ENCODE measurements at places on chromosomes 13 and 19.

DNA sequence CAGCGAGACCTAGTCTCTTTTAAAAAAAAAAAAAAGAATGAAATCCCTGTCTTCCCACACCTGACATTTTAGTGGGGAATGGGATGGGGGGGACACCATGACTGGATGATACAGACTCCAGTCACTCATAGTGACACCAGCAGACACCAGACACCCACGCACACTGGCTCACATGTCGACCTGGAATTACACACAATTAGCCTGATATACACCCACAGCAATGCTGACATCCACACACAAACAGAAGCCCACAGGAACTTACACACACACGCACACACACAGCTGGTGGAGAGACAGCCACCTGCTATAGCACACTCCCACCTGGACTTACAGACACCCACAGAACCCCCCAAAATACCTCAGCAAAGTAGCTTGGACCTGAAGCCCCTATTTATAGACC, 8.3 kb upstream of the NANOS3 start:
- no peak for DNase-seq

DNA sequence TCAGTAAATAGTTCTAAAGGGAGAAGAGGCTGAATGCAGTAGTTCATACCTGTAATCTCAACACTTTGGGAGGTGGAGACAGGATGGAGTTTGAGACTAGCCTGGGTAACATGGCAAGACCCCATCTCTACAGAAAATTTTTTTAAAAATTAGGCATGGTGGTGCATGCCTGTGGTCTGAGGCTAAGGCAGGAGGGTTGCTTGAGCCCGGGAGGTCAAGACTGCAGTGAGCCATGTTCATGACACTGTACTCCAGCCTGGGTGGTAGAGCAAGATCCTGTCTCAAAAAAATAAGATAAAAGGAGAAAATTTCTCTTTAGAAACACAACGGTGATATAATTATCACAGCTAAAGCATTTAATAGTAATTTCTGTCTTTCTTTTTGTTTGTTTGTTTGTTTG, 57.1 kb downstream of the SIPA1L3 start:
- no peak for DNase-seq

GRCh38 chr19:35507561-35507960, 5.9 kb downstream of the DMKN start:
- no peak for DNase-seq

DNA sequence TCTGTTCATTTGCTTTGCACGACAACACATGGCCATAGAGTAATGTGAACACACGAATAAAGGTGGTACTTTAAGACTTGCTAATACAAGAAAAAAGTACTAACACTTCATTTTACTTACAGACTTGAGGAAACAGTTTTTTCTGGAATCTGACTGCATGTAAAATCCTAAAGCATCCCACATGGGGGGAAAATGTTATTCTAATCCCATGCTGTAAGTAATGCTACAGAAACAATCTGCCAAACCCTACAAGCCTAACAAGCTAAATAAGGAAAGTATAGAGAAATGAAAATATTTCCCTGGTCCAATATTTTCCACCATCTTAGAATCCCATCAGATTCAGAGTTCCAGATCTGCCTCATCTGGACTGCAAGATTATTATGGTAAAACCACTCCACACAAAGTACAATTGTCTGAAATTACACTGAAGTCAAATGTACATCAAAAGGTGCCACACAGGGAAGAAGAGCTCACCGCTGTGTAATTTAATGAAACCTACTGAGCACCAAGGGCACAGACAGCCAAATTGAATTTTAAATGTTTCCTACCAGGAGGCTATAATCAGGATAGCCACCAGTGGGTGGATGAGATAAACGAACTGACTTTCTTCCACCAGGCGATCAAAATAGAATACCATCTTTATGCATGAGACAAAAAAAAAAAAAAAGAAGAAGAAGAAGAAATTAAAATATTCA, 22.0 kb downstream of the LHFPL6 start:
- no peak for DNase-seq

DNA sequence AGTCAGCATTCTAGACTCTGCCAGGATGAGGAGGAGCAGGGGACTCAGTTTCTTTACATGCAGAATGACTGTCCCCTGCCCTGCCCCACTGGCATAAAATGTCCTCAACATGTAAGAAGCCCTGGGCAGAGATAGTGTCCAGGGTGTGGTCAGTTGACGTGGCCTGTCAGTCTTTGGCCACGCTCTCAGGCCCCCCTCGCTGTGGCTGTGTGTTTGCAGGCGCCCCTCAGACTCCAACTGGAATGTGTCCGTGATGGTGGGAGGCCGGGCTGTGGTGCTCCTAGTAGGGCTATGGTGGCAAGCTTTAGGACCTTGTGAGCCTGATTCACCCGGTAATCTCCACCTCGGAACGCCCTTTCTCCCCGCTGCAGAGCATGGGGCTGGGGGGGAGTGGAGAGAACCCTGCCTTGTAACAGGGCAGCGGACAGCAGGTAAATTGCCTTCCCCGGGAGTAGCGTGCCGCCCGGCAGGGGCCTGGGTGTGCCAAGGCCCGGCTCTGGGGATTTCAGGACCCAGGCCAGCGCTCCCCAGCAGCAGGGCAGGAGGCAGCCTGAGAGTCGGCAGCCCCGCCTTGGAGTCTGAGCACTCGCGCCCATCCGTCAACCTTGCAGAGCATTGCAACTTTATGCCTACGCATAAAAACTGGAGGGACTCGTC, 62.3 kb downstream of the CHST8 start:
- DNase-seq, result no peak

DNA sequence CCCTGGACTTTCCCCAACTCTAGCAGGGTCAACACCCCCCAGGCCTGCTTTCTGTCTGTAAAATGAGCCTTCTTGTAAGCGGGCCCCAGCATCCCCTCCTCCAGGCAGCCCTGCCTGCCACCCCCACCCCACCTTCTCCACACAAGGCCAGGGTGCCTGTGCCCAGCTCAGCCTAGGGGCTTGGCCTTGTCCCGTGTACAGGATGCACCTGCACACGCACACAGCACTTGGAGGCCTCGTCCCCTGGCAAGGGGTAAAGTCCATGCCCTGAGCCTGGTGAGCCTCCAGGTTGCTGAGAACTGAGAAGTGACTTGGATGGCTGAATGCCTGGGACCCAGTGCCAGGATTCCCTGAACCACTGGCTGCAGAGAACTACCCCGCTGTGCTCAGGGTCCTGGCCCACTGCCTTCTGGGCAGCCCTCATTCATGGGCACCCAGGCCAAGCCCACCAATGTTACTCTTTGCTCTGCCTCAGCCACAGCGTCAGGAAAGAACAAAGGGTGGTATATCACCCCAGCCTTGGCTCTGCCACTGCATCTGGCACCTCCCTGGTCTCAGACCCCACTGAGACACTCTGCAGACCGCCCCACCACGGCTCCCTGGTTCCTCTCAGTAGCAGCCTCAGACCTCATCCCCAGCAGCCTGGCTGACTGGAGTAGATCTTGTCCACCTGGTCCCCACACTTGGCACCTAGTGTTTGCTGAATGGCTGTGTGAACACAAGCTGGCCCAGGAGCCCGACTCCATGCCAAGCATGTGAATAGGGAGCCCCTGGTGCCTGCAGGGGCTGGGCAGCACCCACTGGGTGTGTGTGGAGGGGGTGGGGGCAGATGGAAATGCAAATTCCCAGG, 1.8 kb upstream of the TM6SF2 start:
- no peak for DNase-seq

GRCh38 chr13:20616059-20616797, 49.3 kb downstream of the IFT88 start:
- DNase-seq, result no peak

- DNase-seq, result no peak
Observed at GRCh38 chr19:41089959-41090358, 1.7 kb downstream of the CYP2A13 start.

GRCh38 chr19:38848299-38849146, 1.3 kb downstream of the HNRNPL start:
- no peak for DNase-seq

GRCh38 chr19:42697884-42698283, 42.4 kb downstream of the PSG3 start:
- DNase-seq, result no peak

- DNase-seq, result no peak
Observed at GRCh38 chr19:17149393-17150135, 65.6 kb upstream of the USE1 start.

GRCh38 chr19:49200238-49200862, 42.8 kb downstream of the TRPM4 start:
- DNase-seq, result no peak

- DNase-seq, result no peak
Observed at GRCh38 chr19:48487948-48488347, 18.8 kb downstream of the CYTH2 start.

DNA sequence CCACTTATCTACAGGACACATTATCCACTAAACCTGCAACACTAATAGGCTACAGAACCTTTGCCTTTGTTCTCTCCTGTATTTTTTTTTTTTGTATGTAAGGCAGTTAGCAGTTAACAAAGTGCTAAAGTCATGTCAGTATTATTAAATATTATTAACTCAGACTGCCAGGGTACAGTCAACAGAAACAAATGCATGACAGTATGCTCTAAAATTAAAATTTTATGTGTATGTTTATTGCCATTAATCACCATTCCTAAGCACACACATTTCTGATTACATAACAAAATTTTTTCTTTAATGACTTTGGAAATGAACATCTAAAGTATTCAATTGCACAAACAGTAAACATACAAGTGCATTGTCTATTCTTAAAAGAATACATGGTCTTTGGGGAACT, 41.7 kb downstream of the XPO4 start:
- no peak for DNase-seq

GRCh38 chr19:7575434-7576040, 20.1 kb upstream of the CAMSAP3 start:
- no peak for DNase-seq

- DNase-seq, result no peak
Observed at GRCh38 chr13:109867766-109868165, 81.4 kb upstream of the IRS2 start.

DNA sequence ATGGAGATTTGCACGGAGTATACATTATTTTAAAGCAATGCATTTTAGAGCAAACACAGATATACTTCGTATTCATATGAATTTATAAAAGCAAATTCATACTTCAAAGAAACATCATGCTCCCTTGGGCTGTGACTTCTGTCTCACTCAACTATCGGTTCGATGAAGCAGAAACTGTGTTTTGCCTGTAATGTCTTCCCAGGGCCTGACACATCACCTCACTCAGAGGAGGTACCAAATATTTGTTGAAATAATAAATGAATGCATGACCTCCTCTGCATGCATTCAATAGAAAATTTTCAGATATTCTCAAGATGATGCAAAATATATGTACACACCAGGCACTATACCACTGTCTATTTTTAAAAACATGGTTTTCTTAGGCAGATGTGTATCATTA, 432.7 kb downstream of the EFNB2 start:
- no peak for DNase-seq

- DNase-seq, result no peak
Observed at GRCh38 chr19:51628153-51628939, 1.9 kb downstream of the SIGLEC5 start.

- no peak for DNase-seq
Observed at GRCh38 chr13:25136880-25137787, 35.0 kb downstream of the AMER2 start.

GRCh38 chr19:14035706-14036105, 4.1 kb downstream of the IL27RA start:
- DNase-seq, result no peak

- DNase-seq, result no peak
Observed at GRCh38 chr13:105170438-105170837, 1365.0 kb downstream of the EFNB2 start.

DNA sequence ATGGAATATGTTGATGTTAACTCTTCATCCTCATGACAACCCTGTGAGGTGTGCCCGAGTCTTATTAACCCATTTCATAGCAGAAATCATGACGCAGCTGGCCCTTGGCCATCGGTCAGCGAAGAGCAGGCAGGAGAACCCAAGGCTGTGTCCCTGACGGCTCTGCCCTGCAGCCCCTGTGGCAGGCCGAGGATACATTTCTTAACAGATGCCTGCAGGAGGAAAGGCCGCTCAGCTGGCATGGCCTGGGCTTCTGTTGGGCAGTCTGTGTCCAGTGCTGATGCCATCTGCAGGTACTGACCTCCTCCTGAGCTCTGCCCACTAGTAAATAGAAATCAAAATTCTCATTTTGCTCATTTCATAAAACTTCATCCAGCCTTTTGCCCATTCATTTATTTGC, 35.4 kb upstream of the MCF2L start:
- DNase-seq, result no peak

DNA sequence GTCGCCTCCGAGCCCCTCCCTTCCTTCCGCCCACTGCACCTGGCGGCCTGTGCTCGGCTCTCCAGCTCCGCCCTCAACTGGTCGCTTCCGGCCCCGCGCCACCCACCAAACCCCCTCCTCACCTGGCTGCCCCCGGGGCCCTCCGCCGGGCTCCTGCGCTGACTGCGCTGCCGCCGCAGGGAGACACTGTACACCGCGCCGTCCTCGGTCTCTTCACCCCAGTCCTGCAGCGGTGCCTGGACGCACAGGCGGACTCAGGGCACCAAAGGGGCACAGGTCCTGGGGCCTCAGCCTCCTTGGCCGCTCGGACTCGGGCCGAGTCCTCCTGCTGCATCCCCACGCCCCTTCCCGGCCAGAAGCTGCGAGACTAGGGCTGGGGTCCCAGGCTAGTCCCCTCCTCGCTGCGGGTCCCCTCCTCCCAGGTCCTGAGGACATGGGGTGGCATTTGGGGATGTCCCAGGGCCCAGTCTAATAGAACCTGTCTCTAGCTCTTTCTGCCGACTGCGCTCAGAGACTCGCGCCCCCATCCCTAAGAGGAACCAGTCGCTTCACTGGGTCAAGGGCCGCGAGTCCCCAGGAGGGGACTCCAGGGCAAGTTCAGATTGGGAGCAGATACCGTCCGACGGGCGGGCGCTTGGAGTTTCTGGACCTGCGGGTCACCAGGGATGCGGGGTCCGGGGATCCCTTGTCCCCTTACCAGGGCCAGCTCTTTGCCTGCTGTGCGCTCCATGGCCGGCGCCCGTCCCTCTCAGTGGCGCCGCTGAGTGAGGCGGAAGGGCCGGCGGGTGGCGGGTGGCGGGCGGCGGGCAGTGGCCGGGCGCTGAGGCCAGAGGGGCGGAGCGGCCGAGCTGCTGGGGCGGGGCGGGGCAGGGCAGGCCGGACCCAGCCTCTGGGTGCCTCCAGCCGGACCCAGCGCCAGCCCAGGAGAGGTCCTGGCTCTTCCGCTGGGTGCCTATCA, at the start of gene RGL3:
Gene RGL3, minus strand, starts transcription at position 766 of the 958 bp plus-strand sequence. Its CDS starts 36 bp downstream, at position 730.
- DNase-seq, result no peak

- no peak for DNase-seq
Observed at GRCh38 chr19:43675906-43676305, 5.9 kb upstream of the PLAUR start.

GRCh38 chr19:17888260-17888659, 16.5 kb downstream of the SLC5A5 start:
- DNase-seq, result no peak

DNA sequence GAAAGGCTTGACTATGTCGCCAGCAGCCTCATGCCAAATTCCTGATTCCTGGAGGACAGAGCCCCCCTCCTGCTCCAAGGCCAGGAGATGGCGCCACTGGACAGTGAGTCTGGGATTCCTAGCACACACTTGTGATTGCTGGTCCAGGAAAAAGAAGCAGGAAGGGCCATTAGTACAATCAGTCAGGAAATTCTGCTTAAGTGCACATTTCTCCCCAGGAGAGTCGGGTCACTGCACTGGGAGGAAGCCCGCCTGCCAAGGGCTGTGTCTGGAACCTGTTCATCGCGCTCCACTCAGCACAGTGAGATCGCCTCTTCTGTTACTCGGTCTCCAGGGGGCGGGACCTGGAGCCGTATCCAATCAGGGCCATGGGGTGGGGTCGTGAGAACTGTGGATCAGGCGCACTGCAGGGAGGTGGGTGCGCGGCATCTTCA, 65.1 kb downstream of the ZNF823 start:
- DNase-seq, result peak; percentile 31

All from activated T-cell treated with anti-CD3 and anti-CD28 coated beads, Interleukin-2, amount 50 U/mL, for 72 hours (primary cell).